Fibroblast of lung (primary cell): ENCODE measurements at places on chromosomes 1 and 21. TPM values are rescaled to one million over a fixed set of nuclear protein-coding genes. Genes with fewer than 3 reads are reported as not detected.

CATSPER4 gene
- not detected in 2 replicates for total RNA-seq

DNA sequence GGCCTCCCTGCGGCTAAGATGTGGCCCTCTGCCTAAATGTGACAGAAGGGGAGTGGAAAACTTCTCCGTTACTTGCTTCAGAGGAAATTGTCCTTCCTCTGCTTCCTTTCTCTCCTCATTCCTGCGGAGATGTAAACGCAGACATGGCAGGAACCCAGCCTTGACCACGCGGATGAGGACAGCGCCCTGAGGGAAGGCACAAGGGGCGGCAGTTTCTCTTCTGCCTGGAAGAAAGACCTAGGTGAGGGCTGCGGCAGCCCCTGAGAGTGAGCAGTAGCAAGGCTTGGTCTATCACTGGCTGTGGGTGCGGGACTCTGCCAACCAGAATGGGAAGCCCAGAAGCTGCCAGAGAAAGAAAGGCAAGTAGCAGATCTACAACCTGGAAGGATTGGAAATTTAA, 14.0 kb upstream of the CTPS1 start:
- DNase-seq: no peak

F5 gene
- total RNA-seq: under 0.01 and 0.26 TPM in 2 replicates

- peak; percentile 14 for DNase-seq
Measured at GRCh38 chr1:56803561-56804156, 15.5 kb downstream of the FYB2 start.

RHBG gene
- total RNA-seq: not detected in 2 replicates

RRP1 gene
- 12.7 and 14.4 TPM in 2 replicates for total RNA-seq

DNA sequence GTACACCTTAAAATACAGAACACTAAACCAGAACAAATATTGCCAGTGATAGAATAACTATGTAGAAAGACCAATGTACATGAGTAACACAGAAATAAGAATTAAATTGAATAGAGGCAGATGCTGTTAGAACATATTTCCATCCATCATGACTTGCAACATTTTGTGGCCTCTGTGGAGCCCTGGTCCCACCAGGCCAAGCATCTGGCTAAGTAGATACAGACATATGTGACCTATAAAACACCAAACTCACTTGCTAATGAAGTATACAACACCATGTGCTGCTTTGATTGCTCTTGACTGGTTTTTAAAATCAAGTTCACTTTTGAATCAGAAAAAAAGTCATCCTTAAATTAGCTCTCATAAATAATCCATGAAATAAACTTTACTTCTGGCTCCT, 20.5 kb downstream of the SLC19A2 start:
- DNase-seq: no peak

TTC39A gene
- 0.51 and 1.5 TPM in 2 replicates for total RNA-seq

- DNase-seq: peak; percentile 86
Measured at GRCh38 chr1:44808938-44809917, 905 bp downstream of the BTBD19 start.
